ENCODE measurements at places on chromosomes 5 and 9. TPM values are rescaled to one million over a fixed set of nuclear protein-coding genes. Genes with fewer than 3 reads are reported as not detected.

The IL5 gene
- total RNA-seq = not detected

The SLC36A2 gene
- not detected for total RNA-seq

The LRRC70 gene
- total RNA-seq = 0.71 TPM

The PCA3 gene
- not detected for total RNA-seq

The SLC6A3 gene
- 0.08 TPM for total RNA-seq

The MAP3K1 gene
- 35.9 TPM for total RNA-seq

The RFESD gene
- total RNA-seq = 4.2 TPM

The GRXCR2 gene
- total RNA-seq = not detected

The CRHBP gene
- total RNA-seq = 0.20 TPM

The MEGF10 gene
- total RNA-seq = not detected

The TRPM3 gene
- not detected for total RNA-seq

The PKN3 gene
- total RNA-seq = 7.4 TPM

The MSX2 gene
- not detected for total RNA-seq

The SLC2A6 gene
- 7.1 TPM for total RNA-seq

The CDX1 gene
- total RNA-seq = not detected

The NKD2 gene
- 0.23 TPM for total RNA-seq

The EIF4EBP3 gene
- 11.8 TPM for total RNA-seq

The PPP6C gene
- total RNA-seq = 50.4 TPM

The FOXD4L5 gene
- total RNA-seq = 0.43 TPM

The IL3 gene
- total RNA-seq = not detected

The AHRR gene
- total RNA-seq = 41.6 TPM

The TRIP13 gene
- 20.9 TPM for total RNA-seq

The SPINK13 gene
- total RNA-seq = not detected

The FOXD4L3 gene
- total RNA-seq = not detected

The FOXD4 gene
- 0.22 TPM for total RNA-seq

Measured in activated naive CD8-positive, alpha-beta T cell treated with anti-CD3 and anti-CD28 coated beads, Interleukin-2, amount 10 ng/mL, durations not matched to agents 7 days and 5 days (primary cell).